ENCODE measurements at places on chromosomes 3 and 15.

- no peak for DNase-seq
- no peaks in the 10 kb centered on the region for H3K36me3 ChIP-seq
- H3K4me3 ChIP-seq = no peak overlapping the region
- H3K27ac ChIP-seq = no peak overlapping the region
Observed at GRCh38 chr3:56754741-56755417, 46.9 kb downstream of the ARHGEF3 start.

DNA sequence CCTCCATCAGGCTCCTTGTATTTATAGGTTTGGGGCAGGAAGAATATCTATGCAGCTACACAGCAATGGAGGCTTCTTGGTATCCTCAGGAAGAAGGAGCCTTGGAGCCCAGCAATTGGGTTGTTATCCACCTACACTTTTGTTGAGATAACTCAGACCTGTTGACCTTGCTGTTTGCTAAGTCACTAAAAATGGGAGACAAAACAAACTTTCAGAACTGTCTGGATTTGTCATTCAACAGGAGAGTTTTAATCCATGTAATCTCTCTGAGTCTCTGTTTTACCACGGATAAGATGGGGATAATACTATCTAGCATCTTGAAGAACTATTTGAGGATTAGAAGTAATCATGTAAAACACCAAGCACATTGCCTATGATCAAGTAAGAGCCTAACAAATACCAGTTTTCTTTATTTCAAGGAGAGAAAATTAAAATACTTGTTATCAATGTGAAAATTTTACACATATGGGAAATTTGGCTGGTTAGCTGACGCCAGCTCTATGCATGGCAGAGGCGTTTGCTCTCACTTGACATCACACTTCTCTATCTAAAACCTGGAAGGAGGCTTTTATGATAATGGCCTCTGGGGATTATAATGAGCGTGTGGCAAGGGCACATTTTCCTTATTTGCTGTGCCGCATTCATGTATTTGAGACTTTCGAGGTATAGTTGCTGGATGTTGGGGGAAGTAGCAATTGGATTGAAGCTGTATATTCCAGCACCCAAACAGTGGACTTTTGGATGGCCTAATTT is 215.6 kb downstream of the PDCD6IP start:
- no peak overlapping the region for H3K27ac ChIP-seq
- H3K36me3 ChIP-seq = no peaks in the 10 kb centered on the region
- no peak overlapping the region for H3K4me3 ChIP-seq
- H3K27me3 ChIP-seq = peaks cover 9% of the 10 kb centered on the region
- DNase-seq = no peak
- peaks cover 4% of the 10 kb centered on the region for H3K4me1 ChIP-seq

DNA sequence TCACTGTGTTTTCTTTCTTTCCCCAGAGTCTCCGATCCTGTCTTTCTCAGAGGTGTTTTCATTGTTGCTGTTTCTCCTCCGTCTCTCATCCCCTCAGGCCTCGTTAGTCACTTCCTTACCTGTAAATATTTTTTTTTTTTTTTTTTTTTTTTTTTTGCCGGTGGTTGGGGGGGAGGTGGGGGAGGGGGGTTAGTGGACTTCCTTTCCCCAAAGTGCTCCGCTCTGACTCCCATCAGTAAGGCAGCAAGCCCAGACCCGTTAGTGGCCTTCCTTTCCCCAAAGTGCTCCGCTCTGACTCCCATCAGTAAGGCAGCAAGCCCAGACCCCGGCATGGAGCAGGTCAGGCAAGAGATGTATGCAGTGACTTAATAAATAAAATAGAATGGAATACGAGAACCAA is 97.1 kb upstream of the TNFAIP8L3 start:
- no peaks in the 10 kb centered on the region for H3K27me3 ChIP-seq
- no peak overlapping the region for H3K4me3 ChIP-seq
- no peak for DNase-seq

- H3K27me3 ChIP-seq = no peaks in the 10 kb centered on the region
- no peak for DNase-seq
- H3K4me3 ChIP-seq = no peak overlapping the region
- no peaks in the 10 kb centered on the region for H3K36me3 ChIP-seq
Observed at GRCh38 chr15:49669288-49669687, 48.4 kb downstream of the DTWD1 start.

DNA sequence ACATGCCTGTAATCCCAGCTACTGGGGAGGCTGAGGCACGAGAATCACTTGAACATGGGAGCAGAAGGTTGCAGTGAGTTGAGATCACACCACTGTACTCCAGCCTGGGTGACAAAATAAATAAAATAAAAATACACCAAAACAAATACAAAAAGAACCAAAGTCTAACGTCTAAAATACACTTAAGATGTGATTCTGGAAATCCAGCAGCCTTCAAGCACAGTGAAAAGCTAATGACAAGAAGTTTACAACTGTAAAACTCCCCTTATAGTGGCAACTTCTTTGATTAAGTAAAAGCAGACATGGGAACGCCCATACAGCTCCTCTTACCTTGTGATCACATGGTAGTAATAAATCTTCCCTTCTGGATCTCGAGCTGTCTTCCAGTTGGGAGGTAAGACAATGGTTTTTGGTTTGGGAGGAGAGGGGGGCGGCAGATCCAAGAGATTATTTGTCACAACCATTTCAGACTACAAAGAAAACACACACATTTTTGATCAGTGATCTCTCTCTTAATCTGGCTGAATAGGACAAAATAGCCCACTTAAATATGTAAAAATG is 62.8 kb downstream of the NBEAL2 start:
- no peak overlapping the region for H3K4me3 ChIP-seq
- no peaks in the 10 kb centered on the region for H3K27me3 ChIP-seq
- H3K4me1 ChIP-seq = no peaks in the 10 kb centered on the region
- no peak overlapping the region for H3K27ac ChIP-seq
- no peak for DNase-seq

- no peaks in the 10 kb centered on the region for H3K36me3 ChIP-seq
- no peak overlapping the region for H3K4me3 ChIP-seq
- no peaks in the 10 kb centered on the region for H3K27me3 ChIP-seq
- no peak for DNase-seq
- H3K27ac ChIP-seq = no peak overlapping the region
Observed at GRCh38 chr3:181844211-181844610, 132.5 kb downstream of the SOX2 start.

- H3K36me3 ChIP-seq = no peaks in the 10 kb centered on the region
- DNase-seq = no peak
- peaks cover 53% of the 10 kb centered on the region for H3K4me1 ChIP-seq
- H3K27me3 ChIP-seq = no peaks in the 10 kb centered on the region
- H3K27ac ChIP-seq = no peak overlapping the region
Observed at GRCh38 chr3:187737006-187737367, 8.3 kb downstream of the BCL6 start.

- H3K36me3 ChIP-seq = peaks cover 11% of the 10 kb centered on the region
- no peak overlapping the region for H3K4me3 ChIP-seq
- no peaks in the 10 kb centered on the region for H3K27me3 ChIP-seq
- no peak overlapping the region for H3K27ac ChIP-seq
- no peaks in the 10 kb centered on the region for H3K4me1 ChIP-seq
Observed at GRCh38 chr3:11297126-11297525, 24.9 kb downstream of the ATG7 start.

All from HCT116 (cell line).